Hypothalamus (tissue), 51 donors: ENCODE measurements at places on chromosomes 1 and 21.

DNA sequence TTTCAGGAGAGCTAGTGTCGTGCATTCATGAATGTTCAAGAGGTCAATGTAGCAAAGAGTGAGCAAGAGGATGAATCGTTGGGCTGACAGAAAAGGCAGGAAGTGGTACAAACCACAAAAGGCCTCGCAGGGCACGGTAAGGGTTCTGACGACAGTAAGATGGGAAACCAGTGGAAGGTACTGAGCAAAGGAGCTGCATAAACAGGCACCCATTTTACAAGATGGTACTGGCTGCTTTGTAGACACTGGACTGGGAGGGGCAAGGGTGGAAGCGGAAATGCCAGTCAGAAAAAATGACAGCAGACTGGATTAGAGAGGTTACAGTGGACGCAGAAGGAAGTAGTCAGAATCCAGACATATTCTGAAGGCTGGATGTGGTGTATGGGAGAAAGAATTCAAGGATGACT lies 123.5 kb downstream of the PTPN14 start:
- DNase-seq, result no peak

GRCh38 chr1:119968601-119969000 lies 72.3 kb upstream of the ADAM30 start:
- DNase-seq, result no peak

- no peak for DNase-seq
These were observed 27.4 kb downstream of the LAMB3 start for GRCh38 chr1:209624558-209625549.

DNA sequence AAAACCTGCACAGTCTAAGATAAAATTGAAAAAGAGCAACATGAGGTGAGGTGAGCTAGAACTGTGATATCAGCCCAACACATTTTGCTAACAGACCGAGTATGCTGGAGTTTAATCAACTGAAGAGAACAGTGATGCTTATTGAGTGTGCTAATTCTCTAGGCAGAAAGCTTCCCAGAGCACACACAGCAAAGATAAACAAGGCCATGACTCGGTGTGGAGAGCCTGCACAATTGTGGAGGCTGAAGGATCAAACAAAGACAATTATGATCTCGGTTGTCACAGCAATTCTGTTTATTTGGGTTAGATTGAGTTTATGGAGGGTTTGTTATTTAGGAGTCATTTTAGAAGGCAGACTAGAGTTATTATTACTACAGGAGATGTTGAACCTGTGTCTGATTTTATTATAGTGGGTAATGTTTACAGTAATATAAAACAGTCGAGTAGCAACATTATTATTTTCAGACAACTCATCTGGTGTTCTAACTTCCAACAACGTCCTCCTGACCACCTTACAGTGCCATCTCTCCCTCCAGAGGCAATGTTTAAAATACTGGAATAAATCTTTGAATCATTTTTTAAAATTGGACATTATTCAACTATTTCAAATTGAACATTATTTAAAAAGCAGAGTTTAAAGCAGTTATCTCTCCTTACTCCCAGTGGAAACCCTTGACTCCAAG lies 40.2 kb downstream of the DPT start:
- DNase-seq, result no peak

DNA sequence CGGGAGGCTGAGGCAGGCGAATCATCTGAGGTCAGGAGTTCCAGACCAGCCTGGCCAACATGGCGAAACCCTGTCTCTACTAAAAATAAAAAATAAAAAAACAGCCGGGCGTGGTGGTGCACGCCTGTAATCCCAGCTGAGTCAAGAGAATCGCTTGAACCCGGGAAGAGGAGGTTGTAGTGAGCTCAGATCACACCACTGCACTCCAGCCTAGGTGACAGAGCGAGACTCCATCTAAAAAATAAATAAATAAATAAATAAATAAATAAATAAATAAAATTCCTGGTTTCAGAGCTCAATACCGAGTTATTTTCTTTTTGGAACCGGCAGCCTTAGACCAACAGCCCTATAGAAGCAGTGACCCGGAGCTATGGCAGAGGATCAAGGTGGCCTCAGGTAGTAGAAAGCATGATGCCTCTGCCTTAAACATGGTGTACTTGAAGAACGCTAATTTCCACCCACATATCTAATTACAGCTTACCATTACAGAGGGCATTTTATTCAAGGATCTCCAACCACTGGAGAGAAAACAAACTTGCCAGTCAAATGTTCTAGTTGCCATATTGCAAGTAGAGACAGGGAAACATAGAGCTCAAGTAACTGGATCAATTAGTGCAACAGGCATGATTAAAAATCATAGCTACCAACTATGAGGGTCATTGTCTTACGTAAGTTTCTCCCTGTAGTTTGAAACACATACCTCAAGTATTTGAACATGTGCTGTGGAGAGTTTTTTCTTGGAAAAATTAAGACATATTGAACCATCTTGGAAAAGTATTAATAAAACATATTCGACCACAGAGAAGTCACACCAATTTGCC lies 2.0 kb upstream of the ENAH start:
- DNase-seq, result no peak

GRCh38 chr1:205678286-205679111 lies 1.8 kb downstream of the SLC45A3 start:
- no peak for DNase-seq

DNA sequence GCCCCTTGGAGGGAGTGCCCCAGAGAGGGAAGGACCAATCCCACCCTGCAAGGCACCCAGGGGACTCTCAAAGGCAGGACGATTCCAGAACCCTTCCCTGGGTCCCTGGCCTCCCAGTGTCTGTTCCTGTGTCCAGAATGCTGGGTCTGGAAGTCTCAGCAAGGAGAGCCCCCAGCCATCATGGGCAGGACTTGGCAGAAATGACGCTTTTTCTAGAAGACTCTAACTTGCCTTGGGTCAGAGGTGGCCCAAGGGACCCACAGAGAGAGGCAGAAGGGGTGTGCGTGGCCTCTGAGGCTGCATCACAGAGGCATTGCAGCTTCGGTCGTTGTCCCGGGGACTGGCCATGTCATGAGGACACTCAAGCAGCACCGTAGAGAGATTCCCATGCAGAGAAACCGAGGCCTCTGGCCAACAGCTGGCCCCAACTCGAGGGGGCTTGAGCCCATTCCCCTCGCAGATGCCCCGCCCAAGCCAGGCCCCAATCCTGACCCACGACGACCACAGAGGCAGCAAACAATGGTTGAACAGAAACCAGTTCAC lies 57.8 kb downstream of the WNT9A start:
- no peak for DNase-seq

- no peak for DNase-seq
These were observed 30.2 kb upstream of the NEK2 start for GRCh38 chr1:211705467-211706091.

GRCh38 chr1:206513312-206514111 lies 6.2 kb downstream of the RASSF5 start:
- no peak for DNase-seq

GRCh38 chr1:201968202-201968925 lies 13.1 kb downstream of the TIMM17A start:
- no peak for DNase-seq

- no peak for DNase-seq
These were observed 54.2 kb downstream of the IGSF5 start for GRCh38 chr21:39799178-39799577.

GRCh38 chr1:110548381-110548780 lies 29.4 kb upstream of the KCNA10 start:
- DNase-seq, result no peak

- no peak for DNase-seq
These were observed 249.7 kb downstream of the KAZN start for GRCh38 chr1:14848203-14848602.

- no peak for DNase-seq
These were observed 148.9 kb upstream of the RUNX1 start for GRCh38 chr21:35197992-35198431.

DNA sequence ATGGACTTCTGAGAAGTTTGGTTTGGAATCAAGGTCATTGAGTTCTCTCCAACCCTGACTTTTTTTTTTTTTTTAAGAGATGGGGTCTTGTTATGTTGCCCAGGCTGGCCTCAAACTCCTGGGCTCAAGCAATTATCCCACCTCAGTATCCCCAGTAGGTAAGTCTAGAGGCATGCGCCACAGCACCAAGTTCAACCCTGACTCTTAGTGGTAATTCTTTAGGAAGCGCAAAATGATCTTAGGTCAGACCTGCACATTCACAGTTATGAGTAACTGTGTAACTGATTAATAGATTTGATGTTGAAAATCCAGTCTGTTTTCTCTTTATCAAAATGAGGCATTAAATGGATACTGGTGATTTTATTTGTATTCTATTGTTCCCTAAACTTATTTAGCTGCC lies 95.9 kb downstream of the GREM2 start:
- no peak for DNase-seq

DNA sequence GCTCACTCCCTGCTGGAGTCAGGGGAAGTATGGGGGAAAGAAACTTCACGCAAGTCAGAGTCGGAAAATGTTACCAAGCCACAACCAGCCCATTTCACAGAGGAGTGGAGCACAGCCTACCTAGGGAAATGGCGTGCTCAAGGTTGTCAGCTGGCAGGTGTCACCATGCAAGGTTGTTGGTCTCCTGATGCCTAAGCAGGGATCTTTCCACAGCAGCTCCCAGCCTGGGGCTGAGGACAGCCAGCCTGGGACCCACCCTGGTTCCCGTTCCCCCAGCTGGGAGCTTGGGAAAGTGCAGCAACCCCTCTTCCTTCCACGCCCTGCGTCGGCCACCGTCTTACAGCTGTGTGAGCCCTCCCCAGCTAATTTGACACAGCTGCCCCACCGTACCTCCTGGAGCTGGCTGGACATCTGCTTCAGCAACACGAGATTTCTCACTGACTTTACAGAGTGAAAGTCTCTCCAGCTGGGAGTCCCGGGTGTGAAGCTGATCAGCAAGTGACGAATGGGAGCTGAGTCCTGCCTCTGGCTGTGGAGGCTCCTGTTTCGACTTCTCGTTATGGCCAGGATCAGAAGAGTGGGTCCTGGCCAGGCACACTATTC lies 224.6 kb upstream of the RAB4A start:
- no peak for DNase-seq

DNA sequence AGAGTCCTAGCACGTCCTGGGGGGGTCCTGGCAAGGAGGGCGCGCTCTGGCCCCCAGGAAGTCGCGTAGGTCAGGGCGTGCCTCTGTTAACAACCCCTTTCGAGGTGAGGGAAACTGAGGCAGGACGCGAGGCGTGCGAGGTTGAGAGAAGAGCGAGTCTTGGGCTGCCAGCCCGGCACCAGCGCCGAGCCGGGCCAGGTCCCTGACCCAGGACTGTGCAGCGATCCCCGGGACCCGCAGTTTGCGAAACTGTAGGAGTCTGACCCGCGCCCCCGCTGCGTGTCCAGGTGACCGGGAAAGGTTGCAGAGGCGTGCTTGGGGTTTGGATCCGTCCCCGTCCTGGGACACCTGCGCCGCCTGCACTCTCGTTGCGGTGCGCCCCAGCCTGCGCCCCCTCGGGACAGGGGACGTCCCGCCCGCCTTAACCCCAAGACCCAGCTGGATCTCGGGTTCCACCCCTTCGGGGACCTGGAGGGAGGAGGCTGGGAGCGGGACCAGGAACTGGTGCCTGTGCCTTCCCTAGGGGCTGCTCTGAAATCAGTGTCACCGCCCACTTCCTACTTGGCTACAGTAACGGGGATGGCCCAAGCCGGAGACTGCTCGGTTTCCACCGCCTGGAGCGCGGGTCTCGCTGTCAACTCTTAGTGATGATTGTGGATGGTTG lies 493 bp downstream of the DISC1 start:
- peak; percentile 42 for DNase-seq

- DNase-seq, result no peak
These were observed at the start of gene GNG4 for GRCh38 chr1:235649368-235650163. Gene GNG4 (minus strand): TSS chr1:235649784. CDS start chr1:235583838, 65,946 bp downstream.

GRCh38 chr1:93667642-93668041 lies 14.0 kb downstream of the BCAR3 start:
- DNase-seq, result no peak

DNA sequence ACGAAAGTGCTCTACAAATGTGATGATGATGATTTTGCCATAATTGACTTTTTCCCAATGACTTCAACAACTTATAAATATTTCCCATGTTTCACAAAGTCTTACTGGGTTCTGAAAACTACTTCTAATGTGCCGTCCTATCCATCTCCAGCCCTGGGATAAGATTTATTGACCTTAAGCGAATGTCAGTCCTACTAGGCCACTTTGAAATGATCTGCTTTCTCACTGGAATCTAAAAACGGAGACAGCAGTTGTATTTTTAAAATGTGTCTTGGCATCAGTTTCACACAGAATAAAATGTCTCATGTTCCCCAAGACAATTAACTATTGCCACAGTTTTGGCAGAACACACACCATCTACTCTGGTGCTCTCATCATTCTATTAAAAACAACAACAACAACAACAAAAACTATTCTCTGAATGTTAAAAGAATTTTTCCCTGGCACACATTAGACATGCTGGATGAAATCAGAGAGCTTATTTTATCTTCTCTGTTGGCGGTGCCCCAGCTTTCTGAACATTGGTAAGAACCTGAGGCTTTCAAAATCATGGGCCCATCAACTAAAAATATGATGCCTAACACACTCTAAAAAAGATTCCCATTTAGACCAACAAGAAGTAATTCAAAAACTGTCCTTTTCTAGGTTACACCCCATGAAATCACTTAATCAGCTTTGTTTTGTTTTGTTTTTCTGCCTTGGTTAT lies 23.1 kb upstream of the DNASE2B start:
- no peak for DNase-seq
